ENCODE measurements at places on chromosomes 12 and 14.

DNA sequence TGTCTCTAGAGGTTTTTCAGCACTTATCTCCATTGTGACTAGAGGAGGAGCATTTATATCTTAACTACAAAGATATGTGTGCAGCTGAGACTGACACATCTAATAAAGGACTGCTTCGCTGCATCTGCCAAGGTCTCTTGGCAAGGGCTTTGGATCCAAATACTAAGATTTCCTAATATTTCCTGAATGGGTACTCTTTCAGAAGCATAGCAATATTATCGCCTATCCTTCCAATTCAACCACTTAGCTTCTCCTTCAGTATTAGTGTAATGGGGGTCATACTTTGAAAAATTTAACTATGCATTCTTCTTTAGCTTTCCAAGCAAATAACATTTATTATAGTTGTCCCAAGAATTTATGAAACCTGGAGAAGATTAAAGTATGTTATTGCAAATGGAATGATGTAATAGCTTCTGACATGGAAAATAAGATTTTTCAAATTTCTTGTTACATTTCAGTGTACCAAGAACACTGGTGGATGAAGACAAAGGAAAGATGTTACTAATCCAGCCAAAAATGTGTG, 243.0 kb upstream of the PDE3A start:
- DNase-seq: no peak

- no peak for DNase-seq
Measured at GRCh38 chr12:79451978-79452377, 238.8 kb downstream of the PAWR start.

DNA sequence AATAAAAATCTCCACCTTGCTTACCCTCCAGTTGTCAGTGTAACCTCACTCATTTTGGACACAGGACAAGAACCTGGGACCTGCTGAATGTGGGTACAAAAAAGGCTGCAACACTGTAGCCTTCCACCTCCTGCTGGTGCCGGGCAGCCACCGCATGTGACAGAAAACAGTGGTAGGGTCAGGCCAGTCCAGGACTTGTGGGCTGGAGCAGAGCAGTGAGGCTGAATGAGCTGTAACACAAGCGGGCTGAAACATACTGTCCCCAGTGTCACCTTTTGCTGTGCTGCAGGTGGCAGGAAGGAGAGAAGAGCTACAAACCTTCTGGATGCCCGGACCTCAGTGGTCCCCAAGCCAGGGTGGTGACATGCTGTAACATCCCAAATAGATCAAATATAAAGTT, 465.4 kb upstream of the FOXG1 start:
- DNase-seq: no peak

DNA sequence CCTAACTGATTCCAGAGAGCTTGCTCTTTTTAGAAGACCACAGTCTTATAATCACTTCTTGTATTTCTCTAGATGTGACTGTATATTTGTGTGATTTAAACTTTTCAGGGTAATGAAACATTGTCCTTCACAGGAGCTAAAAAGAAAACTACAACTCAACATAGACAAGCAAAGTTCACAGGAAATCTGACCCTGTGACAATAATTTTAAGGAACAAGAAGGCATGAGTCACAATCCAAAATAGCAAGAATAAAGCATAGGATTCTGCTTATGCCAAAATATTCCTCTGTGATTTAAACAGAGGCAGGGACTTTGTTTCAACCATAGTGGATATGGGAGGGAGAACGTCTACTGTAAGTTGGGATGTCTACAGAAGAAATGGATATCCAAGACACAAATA, 44.3 kb downstream of the GPR65 start:
- no peak for DNase-seq

DNA sequence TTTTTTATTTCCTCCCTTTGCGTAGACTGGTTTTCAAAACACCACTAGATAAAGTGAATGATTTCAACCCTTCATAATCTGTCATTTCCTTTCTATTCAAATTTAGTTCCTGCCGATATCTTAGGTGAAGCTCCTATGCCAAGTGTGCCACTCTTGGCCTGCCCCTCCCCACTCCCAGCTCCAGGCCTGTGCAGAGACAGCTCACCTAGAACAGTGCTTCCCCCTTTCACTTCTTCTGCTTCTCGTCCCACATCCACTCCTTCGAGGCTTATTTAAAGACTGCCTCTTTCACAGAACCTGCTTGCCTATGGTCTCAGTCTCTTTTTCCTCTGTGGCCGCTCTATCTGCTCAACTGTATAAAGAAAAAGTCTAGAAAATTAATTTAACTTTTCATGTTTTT, 473.8 kb downstream of the RAD51B start:
- DNase-seq: no peak

DNA sequence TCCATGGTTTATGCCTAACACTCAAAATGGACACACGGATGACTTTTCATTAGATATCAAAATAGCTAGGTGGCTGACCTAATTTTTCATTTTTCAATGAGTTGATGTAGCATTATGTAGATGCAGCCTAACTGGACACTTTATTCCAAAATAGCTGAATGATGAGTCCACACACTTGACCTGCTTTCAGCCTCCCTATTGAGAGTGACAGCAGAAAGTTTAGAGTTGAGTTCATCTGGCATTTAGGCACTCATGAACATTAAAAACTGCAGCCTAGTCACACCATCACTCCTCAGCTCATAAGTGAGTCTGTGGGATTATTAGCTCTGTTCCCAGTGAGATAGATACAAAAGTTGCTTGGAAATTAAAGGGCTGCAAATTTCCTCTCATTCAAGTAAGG, 307.3 kb upstream of the PRKD1 start:
- DNase-seq: no peak

- DNase-seq: no peak
Measured at GRCh38 chr12:59999291-59999690, 403.5 kb downstream of the SLC16A7 start.

DNA sequence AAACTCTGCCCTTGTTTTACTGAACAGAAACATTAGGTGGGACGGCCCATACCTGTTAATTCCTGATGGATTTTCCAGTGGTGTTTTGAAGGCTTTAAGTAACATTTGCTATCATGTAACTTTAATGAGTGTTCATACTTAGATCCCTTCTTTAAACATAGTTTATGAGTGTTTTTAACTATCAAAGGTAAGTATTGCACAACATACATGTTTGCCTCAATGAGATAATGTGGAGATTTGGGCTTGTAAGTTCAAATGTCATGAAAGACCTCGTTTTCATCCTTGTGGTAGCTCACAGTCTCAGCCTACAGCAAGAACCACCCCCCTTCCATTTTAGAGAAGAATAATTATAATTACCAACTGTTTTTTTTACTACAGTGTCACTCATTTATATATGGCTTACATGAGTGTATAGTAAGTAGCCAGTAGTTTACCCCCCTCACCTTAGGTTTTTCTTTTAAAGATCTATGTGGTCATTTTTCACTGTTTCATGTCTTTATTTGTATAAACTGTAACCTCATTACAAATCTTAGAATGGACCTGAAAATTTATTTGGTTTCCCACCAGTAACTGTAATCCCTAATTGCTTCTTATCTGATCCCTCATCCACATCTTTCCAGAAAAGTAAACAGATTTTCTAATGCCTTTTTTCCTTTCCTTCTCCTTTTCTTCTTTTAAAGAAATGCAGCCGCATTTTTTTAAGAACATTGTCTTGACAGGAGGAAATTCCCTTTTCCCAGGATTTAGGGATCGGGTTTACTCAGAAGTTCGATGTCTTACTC, 18.9 kb downstream of the ACTR6 start:
- no peak for DNase-seq

DNA sequence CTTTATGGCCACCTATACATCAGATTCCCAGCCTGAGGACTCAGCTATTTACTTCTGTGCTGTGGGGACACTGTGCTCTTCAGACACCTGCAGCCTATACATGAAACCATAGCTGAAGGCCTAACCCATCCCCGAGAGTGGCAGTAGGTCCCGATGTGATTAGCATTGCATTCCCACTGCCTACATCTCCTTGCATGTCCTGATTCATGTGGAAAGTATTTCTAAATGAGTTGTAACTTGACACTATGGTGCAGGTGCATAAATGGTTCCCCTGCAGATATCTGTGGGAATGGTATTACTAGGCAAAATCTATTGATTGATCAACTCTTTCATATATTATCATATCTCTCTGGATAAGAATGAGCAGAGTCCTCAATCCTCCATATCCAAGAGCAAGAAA, 433.5 kb downstream of the DAD1 start:
- DNase-seq: no peak

DNA sequence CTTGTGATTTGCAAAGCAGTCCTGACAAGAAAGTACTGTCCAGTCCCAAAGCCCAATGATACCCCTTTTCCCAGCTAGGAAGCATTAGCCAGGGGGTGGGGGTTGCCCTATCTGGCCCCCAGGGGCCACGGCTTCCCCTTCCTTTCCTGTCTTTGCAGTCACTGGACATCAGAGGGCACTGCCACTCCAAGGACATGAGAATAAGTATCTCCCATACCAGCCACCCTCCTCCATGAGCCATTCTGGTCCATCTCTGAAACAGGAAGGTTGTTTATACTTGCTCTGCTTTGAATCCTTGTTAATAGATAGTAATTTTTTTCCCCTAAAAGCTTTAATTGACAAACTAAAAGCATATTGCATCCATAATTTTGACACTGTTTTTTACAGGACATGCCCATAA, 29.7 kb downstream of the RBM19 start:
- no peak for DNase-seq
